ENCODE measurements at places on chromosomes 13 and 19.
A peak's percentile ranks its signal among the peaks of the same experiment; 100 is the strongest.

GRCh38 chr19:45507872-45508416 is 665 bp downstream of the VASP start:
- DNase-seq: no peak

DNA sequence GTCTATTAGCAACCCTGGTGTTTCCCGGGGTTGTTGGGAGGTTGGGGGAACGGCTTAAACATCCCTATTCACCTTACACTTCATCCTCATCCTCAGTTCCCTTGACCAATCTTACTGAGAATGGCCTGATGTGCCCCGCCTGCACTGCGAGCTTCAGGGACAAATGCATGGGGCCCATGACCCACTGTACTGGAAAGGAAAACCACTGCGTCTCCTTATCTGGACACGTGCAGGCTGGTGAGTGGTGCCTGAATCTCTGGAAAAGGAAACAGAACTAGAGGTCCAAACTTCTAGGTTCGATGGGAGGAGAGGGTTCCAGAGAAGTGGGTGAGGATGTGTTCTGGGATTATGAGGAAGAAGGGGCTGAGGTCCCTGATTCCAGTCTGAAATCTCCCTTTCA is 5.9 kb downstream of the PINLYP start:
- DNase-seq: no peak

GRCh38 chr19:50551715-50552187 is 16.5 kb downstream of the LRRC4B start:
- no peak for DNase-seq

DNA sequence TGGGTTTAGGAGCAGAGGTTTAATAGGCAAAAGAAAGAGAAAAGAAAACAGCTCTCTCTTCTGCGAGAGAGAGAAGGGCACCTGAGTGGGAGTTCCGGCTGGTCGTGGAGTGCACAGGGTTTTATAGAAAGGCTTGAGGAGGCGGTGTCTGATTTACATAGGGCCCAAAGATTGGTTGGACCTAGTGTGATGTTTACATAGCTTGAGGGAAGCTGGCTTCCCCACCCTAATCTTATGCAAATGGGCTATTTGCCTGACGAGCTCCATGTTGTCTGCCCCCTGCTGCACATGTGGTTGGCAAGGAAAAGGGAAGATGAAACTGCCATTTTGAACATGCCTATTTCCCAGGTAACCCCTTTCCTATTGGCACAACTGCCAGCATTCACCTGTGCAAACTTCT is 21.5 kb upstream of the MEDAG start:
- DNase-seq: no peak

GRCh38 chr13:34017231-34017630 is 199.3 kb downstream of the RFC3 start:
- DNase-seq: no peak

GRCh38 chr13:23644126-23644419 is 73.9 kb downstream of the TNFRSF19 start:
- DNase-seq: no peak

DNA sequence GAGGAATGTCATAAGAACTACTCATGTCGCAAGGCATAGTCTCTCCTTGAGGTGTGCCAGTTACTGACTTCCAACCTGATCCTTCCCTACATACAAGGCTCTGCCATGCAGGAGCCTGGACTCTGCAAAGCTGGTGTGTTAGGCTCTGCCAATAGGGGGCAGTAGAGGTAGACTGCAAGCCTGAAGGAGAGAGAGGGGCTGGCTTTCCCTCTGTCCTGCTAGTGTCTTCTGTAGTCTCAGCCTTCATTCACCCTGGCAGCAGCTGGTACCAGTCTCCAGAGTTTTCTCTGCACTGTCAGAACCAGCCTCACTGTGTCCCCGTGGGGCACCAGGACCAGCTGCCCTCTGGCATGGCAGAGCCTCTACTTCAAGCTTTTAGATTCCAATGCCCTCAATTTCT is 14.5 kb downstream of the SHISA2 start:
- DNase-seq: no peak

DNA sequence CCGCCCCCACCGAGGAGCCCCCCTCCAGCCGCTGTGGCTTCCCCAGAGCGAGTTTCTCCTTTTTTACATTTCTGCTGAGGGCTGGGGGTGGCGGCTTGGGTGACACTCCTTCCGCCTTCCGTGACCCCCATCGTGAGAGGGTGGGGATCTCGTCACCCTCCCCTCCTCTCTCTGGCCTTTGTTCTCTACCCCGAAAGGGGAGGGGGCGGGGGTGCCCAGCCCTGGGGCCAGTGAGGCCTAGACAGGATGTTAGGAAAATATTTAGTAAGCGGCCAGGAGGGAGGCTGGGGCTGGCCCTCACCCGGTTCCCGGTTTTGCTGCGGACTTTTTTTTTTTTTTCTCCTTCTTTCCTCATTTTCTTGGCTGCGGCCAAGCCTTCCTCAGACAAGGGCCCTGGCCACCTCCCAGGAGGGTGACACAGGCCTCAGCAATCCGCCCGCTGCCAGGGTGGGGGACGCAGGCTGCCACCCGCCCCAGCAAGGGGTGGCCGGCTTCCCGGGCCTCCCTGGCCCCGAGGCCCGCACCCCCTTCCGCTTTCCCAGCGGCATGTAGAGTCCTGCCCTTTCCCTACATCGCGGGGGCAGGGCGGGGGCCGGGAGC is 3.9 kb downstream of the MIDN start:
- peak; percentile 85 for DNase-seq

- DNase-seq: no peak
These were observed 2.5 kb downstream of the SELENOV start for GRCh38 chr19:39517432-39517831.

DNA sequence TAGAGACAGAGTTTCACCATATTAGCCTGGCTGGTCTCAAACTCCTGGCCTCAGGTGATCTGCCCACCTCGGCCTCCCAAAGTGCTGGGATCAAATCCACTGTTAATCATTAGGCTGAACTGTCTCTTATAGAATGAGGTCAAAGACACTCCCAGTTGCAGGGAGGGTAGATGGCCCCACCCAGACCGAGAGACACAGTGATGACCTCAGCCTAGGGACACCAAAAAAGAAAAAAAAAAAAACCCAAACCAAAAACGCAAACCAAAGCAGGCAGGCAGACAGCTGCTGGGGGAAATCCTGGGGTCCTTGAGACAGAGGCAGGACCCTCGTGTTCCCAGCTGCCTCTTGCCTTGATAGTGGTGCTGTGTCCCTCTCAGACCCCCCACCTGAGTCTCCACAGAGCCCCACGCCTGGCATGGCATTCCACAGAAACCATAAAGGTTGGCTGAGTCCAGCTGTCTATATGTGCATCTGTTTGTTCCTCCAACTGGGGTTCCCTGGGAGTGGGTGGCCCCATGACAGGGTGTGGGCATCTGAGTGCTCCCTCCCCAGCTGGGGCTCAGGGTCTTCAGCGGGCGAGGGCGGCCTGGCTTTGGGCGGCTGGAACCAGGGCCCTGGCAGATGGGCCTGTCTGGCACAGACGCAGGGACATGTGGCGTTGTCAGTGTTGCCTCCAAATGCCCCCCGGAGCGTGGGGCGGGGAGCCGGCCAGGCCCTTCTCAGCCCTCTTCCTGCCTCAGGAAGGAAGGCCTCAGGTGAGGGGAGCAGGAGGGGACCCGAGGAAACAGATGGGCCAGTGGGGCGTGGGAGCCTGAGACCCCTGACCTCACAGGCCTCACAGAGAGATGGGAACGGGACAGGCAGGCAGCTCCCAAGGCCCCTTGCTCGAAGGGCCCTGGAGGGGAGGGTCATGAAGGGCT is 5.2 kb downstream of the DAND5 start:
- DNase-seq: no peak

- peak; percentile 69 for DNase-seq
These were observed 3.9 kb upstream of the PLPP2 start for GRCh38 chr19:294946-295686.

GRCh38 chr19:27936139-27936538 is 1276.8 kb downstream of the UQCRFS1 start:
- DNase-seq: no peak

- no peak for DNase-seq
These were observed 7.9 kb downstream of the PDX1 start for GRCh38 chr13:27927444-27928352.

DNA sequence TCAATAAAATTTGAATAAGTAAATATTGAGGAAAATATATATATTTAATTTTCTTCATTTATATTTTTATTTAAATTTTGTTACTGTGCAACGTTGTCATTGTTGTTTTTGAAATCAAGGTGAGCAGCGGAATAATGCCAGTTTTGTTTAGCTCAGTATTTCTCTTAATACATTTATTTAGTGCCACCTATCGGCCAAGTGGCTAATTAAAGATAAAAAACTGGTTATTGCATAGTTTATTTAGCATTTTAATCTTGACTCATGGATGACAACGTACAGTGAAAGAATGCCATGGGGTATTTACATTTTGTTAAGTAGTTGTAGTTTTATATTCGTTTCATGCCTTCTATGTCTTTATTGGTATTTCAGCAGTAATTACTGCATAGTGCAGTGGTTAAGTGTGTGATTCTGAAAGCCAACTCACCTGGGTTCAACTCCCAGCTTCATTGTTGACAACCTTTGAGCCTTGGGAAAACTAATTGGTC is 265.9 kb downstream of the MYO16 start:
- DNase-seq: peak; percentile 72

DNA sequence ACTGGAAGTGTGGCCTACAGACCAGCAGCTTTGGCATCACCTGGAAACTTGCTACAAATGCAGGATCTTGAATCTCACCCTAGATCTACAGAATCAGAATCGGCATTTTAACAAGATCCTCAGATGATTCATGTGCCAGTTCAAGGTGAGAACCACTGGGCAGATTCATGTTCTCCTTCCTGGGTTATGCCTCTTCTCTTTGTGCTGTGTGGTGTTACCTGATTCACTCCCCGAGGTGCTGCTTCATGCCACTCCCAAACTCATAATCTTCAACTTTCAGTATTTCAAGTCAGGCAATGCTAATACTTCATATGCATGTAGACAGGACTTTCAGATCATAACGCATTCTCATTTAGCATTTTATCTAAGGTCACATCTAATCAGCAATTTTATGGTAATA is 427.7 kb downstream of the FOXO1 start:
- no peak for DNase-seq

DNA sequence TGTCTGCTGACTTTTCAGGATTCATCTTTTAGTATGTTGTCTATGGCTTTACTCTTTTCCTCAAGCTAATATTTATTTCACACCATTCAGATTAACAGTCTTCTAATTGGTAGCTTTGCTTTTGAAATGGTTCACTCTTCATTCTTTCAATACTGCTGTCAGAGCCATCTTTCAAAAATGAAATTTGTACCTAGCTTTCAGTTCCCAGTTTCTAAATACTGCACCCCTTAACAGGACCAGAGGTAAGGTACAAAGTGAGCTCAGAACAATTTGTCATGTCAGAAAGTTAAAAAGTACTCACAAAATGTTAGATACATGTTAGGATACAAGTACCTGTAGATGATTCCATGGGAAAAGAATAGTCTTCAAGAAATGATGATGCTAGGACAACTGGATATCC is 83.0 kb downstream of the FNDC3A start:
- no peak for DNase-seq

DNA sequence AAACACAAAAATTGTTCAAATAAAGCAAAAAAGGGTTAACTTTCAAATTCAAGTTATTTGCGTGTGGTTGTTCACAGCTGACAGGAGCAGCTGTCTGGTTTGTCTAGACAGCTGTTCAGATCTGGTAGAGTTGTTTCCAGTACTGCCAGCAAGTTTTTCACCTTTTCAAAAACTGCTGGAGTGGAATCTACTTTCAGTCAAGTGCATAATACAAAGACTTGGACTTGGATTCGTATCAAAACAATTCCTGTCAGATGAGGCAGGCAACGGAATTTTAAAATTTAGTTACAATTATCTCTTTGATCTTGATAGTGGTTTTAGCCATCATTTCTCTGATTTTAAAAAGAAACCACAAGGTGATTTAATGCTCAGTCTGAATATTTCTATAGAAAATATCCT is 51.7 kb upstream of the EEF1AKMT1 start:
- DNase-seq: no peak
